Glutamatergic neuron (in vitro differentiated cells): ENCODE measurements at places on chromosomes 7 and 10. TPM values are rescaled to one million over a fixed set of nuclear protein-coding genes. Genes with fewer than 3 reads are reported as not detected.

DNA sequence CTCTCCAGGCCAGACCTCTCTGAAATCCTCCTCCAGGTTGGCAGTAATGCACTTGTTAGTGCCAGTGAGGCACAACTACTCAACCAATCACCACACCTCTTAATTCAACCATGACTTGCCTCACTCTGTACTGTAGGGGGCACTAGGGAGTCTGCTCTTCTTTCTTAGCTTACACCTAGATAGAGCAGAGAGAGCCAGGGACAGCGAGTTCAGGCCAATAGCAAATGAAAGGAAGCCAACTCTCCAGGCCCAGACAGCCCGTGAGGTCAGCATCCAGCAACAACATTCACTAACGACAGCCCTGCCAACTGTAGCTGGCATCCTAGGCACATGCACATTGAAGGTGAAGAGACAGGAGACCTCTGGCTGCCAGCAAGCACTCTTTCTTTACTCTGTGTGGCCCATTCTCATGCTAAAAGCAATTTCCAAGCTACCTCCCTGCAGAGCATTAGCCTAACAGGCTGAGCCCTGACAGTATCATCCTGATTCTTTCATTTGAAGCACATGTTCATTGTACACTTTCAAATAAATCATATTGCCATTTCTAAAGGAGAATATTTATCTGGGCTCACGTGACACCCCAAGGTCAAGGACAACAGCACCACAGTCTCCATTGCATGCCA, 136.3 kb downstream of the DPY19L1 start:
- H3K27ac ChIP-seq, result no peak overlapping the region
- H3K4me3 ChIP-seq, result no peak overlapping the region
- peaks cover 4% of the 10 kb centered on the region for H3K27me3 ChIP-seq
- peaks cover 14% of the 10 kb centered on the region for H3K36me3 ChIP-seq
- H3K4me1 ChIP-seq, result peaks cover 4% of the 10 kb centered on the region

DNA sequence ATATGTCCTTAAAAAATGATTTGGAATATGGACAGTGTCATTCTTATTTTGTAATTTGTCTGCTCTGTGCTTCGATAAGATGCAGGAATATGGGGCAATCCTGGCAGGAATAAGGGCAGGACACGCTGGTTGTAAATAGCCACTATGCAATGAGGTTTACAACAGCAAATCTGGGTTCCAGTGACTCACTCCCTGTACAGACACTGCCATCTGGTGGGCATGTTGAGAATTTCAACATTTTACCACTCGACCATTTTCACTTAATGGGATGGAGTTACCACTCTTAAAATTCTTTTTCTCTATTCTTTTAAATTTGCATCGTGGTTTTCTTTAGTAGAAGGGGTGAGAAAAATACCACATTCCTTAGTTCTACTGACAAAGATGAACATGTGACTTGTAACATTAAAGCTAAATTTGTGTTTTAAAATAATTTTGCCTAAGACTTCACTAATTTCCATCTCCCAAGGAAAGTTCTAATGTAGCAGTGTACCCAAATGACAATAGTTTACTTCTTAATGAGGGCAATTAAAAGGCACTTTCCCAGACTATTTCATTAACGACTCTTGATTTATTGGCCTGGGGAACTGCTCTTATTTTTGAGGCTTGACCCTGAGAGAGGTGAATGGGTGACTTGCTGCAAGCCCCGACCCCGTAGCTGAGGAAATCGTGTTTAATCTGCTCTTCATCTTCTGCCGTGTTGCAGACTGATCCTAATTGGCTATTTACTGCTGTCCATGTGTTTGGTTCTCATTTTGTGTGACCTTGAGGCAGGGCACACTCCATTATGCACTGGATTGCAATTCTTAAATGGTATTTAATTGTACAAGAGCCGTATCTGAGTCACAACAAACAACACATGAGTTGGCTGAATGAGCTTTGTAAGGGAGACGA, 173.6 kb upstream of the IMMP2L start:
- H3K36me3 ChIP-seq, result no peaks in the 10 kb centered on the region
- DNase-seq, result peak; percentile 39
- H3K4me1 ChIP-seq, result peaks cover 12% of the 10 kb centered on the region
- H3K4me3 ChIP-seq, result no peak overlapping the region

DNA sequence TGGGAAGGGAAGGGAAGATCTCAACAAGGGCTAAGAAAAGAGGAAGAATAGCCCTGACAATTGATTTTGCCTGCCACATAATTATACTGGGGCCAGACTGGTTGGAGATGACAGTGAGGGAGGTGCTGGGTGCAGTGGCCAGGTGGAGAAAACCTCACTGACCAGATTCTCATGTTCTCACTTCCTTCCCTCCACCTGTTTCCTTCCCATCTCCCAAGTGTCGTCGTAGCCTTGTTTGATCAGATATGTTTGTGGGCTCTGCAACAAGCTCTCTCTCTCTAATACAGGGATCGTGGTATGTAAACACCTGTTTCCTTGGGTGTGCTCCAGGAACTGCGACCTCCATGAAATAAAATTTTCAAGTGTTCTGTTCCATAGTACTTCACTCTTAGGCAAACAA, 60.2 kb downstream of the VCL start:
- H3K36me3 ChIP-seq, result no peaks in the 10 kb centered on the region
- no peaks in the 10 kb centered on the region for H3K4me1 ChIP-seq

GRCh38 chr7:28269700-28270361, 89.2 kb upstream of the JAZF1 start:
- no peaks in the 10 kb centered on the region for H3K36me3 ChIP-seq
- H3K27me3 ChIP-seq, result no peaks in the 10 kb centered on the region
- no peak for DNase-seq
- H3K4me1 ChIP-seq, result peaks cover 6% of the 10 kb centered on the region
- no peak overlapping the region for H3K27ac ChIP-seq
- H3K4me3 ChIP-seq, result no peak overlapping the region

GRCh38 chr7:139916717-139917395, 87.8 kb downstream of the TBXAS1 start:
- H3K27ac ChIP-seq, result no peak overlapping the region
- H3K36me3 ChIP-seq, result no peaks in the 10 kb centered on the region
- H3K4me1 ChIP-seq, result no peaks in the 10 kb centered on the region
- peaks cover 3% of the 10 kb centered on the region for H3K27me3 ChIP-seq

GRCh38 chr10:20988357-20988983, 91.4 kb upstream of the NEBL start:
- no peaks in the 10 kb centered on the region for H3K27me3 ChIP-seq
- no peaks in the 10 kb centered on the region for H3K36me3 ChIP-seq
- no peak for DNase-seq
- H3K4me1 ChIP-seq, result no peaks in the 10 kb centered on the region

GRCh38 chr10:62333135-62333889, 40.9 kb upstream of the ZNF365 start:
- H3K27ac ChIP-seq, result no peak overlapping the region
- no peak overlapping the region for H3K4me3 ChIP-seq
- no peaks in the 10 kb centered on the region for H3K27me3 ChIP-seq
- no peaks in the 10 kb centered on the region for H3K4me1 ChIP-seq

GRCh38 chr10:31123946-31124345, 92.3 kb upstream of the ZNF438 start:
- DNase-seq, result peak; percentile 58
- peak overlapping the region; percentile 67 for H3K4me3 ChIP-seq

DNA sequence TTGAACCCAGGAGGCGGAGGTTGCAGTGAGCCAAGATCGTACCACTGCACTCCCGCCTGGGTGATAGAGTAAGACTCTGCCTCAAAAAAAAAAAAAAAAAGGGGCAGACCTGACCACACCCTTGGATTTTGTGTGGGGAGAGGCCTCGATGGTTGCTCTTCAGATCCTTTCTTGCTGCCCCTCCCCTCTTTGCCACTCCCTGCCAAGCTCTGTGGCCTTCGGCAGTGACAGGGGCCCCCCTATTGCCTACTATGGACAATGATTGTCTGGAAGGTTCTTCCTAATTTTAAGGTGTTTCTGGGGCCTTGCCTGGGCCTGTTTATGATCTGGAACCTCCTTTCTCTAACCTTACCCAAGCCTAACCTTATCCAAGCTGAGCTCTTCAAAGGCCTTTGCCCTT, 795 bp downstream of the PRF1 start:
- H3K27ac ChIP-seq, result no peak overlapping the region
- no peaks in the 10 kb centered on the region for H3K27me3 ChIP-seq
- H3K36me3 ChIP-seq, result no peaks in the 10 kb centered on the region
- no peak overlapping the region for H3K4me3 ChIP-seq
- DNase-seq, result no peak

GRCh38 chr7:143372070-143372469, 9.1 kb upstream of the ZYX start:
- no peak overlapping the region for H3K27ac ChIP-seq
- peaks cover 23% of the 10 kb centered on the region for H3K4me1 ChIP-seq
- no peak for DNase-seq
- no peaks in the 10 kb centered on the region for H3K36me3 ChIP-seq
- H3K27me3 ChIP-seq, result peaks cover 4% of the 10 kb centered on the region
- H3K4me3 ChIP-seq, result no peak overlapping the region

DNA sequence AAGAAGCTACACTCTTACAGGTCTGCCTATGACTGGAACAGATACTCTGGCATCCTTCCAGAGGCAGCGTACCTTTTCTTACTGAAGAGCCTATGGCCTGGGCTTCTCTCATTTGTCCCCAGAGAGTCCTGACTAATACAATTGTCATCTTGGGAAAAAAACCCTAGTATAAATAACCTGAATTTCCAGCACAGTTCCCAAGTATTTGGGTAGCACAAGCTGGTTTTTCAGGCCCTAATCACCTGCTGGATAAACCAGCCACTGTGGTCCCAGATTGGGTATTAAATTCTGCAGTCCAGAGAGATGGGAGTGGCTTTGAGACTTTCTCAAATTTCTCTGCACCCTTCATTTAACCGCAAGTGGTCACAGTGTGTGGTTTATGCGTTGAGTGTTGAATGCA, 186.8 kb upstream of the NEBL start:
- peaks cover 2% of the 10 kb centered on the region for H3K27me3 ChIP-seq
- DNase-seq, result no peak
- no peak overlapping the region for H3K27ac ChIP-seq
- H3K36me3 ChIP-seq, result no peaks in the 10 kb centered on the region
- H3K4me3 ChIP-seq, result no peak overlapping the region

DNA sequence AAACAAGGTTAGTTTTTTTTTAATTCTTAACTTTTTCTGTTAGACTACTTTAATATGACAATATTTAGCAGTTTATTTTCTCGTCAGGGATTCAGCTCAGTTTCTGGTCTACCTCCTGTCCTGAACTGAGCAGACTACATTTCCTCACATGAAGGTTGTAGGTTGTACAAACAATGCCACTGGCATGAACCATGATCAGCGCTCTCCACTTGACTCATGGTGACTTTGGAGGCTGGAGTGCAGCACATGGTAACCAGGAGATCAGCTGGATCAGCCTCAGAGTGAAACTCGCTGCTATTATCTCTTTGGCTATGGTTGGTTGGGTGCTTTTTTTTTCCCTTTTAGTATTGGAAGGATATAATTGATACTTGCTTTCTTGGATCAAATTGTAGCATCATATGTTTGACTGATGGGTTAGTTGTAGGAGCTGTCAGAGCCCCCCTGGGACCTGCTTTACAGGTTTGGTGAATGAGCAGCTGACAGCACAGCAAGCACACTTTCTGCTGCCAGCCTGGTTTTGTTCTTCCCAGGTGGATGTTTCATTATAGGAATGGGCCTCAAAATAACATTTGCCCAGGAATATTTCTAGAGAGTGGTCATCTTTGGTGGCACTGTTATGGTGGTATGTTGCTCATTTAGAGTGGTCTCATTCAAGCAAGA, 556.4 kb downstream of the AUTS2 start:
- H3K4me1 ChIP-seq, result peaks cover 14% of the 10 kb centered on the region
- H3K27ac ChIP-seq, result no peak overlapping the region
- H3K27me3 ChIP-seq, result no peaks in the 10 kb centered on the region
- peaks cover 9% of the 10 kb centered on the region for H3K36me3 ChIP-seq
- DNase-seq, result no peak

DNA sequence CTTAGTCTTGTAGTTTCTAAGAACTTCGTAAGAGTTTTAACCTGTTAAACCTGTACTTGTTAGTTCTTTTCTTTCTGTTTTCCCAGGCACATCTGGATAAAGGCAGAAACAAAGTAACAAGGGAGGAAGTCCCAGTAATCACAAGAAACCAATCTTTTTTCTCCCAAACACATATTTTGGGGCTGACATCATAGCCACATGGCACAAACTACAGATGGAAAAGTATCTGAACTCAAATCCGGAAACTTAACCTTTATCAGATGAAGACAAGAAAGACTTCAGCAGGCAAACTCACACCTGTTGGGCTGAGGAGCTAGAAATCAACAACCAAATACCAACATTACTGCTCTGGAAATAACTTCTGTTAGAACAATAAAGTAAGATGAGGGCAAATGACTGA, 67.1 kb downstream of the CUBN start:
- H3K36me3 ChIP-seq, result no peaks in the 10 kb centered on the region
- peaks cover 2% of the 10 kb centered on the region for H3K4me1 ChIP-seq
- no peak for DNase-seq
- no peaks in the 10 kb centered on the region for H3K27me3 ChIP-seq
- H3K4me3 ChIP-seq, result no peak overlapping the region

DNA sequence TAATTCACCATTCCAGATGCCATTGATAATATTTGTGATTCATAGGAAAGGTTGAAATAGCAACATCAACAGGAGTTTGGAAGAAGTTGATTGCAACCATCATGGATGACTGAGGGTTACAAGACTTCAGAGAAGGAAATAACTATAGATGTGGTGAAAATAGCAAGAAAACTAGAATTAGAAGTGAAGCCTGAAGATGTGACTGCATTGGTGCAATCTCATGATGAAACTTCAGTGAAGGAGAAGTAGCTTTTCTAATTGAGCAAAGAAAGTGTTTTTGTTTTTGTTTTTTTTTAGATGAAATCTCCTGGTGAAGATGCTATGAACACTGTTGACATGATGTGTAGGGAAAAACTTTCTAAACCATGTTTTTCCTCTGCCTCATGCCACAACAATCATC, 18.7 kb upstream of the CD36 start:
- H3K4me1 ChIP-seq, result peaks cover 5% of the 10 kb centered on the region
- H3K27me3 ChIP-seq, result no peaks in the 10 kb centered on the region
- no peak overlapping the region for H3K4me3 ChIP-seq
- no peak for DNase-seq
- no peak overlapping the region for H3K27ac ChIP-seq

DNA sequence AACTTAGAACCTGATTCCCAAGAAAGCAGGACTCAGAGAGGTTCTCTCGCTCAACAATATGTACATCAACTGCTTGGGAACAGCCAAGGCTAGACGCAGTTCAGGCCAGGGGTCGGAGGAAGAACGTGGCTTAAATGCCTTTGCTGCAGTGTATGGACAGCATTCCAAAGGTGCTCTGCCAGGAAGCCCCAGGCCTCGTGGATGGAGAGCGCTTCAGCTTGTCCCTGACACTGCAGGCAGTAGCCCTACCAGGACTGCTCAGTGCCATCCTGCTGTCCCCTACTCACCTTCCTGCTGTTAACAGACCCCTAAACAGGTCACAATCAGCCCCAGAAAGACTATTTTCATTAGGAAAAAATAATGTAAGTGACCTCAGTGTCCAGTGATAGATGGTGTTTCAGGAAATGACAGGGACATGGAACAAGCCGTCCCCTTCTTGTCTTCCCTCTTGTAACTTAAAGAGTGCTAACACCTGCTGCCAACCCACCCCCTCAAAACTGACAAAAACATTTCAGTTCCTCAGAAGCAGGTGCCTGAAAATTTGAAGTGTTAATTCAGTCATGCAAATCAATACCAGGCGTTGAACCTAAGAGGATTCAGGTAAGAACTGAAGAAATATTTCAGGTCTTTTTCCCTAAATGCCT, 16.5 kb downstream of the CREB3L2 start:
- H3K27ac ChIP-seq, result no peak overlapping the region
- peak overlapping the region; percentile 18 for H3K4me3 ChIP-seq
- peaks cover 18% of the 10 kb centered on the region for H3K4me1 ChIP-seq
- H3K27me3 ChIP-seq, result peaks cover 1% of the 10 kb centered on the region
- no peak for DNase-seq
- peaks cover 16% of the 10 kb centered on the region for H3K36me3 ChIP-seq

SPDYE8 gene
- not detected for total RNA-seq

RHOBTB1 gene
- total RNA-seq, result 14.4 TPM

SMO gene
- total RNA-seq, result 5.9 TPM
